ENCODE measurements at places on chromosomes 1 and 21.

- H3K27ac ChIP-seq: peak overlapping the region; percentile 8
- no peaks in the 10 kb centered on the region for H3K27me3 ChIP-seq
- H3K4me3 ChIP-seq: peak overlapping the region; percentile 18
- peaks cover 41% of the 10 kb centered on the region for H3K4me1 ChIP-seq
- DNase-seq: no peak
- peaks cover 35% of the 10 kb centered on the region for H3K36me3 ChIP-seq
These were observed 2.7 kb downstream of the PSMG1 start for GRCh38 chr21:39180429-39181019.

- H3K27me3 ChIP-seq: no peaks in the 10 kb centered on the region
- H3K27ac ChIP-seq: no peak overlapping the region
- no peaks in the 10 kb centered on the region for H3K36me3 ChIP-seq
These were observed 29.9 kb upstream of the PUM1 start for GRCh38 chr1:31095298-31095981.

DNA sequence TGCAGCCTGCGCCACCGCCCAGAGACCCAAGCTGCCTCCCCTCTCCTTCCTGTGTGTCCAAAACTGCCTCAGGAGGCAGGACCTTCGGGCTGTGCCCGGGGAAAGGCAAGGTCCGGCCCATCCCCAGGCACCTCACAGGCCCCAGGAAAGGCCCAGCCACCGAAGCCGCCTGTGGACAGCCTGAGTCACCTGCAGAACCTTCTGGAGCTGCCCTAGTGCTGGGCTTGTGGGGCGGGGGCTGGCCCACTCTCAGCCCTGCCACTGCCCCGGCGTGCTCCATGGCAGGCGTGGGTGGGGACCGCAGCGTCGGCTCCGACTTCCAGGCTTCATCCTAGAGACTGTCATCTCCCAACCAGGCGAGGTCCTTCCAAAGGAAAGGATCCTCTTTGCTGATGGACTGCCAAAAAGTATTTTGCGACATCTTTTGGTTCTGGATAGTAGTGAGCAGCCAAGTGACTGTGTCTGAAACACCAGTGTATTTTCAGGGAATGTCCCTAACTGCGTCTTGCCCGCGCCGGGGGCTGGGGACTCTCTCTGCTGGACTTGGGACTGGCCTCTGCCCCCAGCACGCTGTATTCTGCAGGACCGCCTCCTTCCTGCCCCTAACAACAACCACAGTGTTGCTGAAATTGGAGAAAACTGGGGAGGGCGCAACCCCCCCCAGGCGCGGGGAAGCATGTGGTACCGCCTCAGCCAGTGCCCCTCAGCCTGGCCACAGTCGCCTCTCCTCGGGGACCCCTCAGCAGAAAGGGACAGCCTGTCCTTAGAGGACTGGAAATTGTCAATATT is 19.0 kb upstream of the CCDC27 start:
- no peak overlapping the region for H3K4me3 ChIP-seq
- peaks cover 1% of the 10 kb centered on the region for H3K36me3 ChIP-seq
- no peak for DNase-seq
- H3K4me1 ChIP-seq: no peaks in the 10 kb centered on the region
- no peaks in the 10 kb centered on the region for H3K27me3 ChIP-seq

DNA sequence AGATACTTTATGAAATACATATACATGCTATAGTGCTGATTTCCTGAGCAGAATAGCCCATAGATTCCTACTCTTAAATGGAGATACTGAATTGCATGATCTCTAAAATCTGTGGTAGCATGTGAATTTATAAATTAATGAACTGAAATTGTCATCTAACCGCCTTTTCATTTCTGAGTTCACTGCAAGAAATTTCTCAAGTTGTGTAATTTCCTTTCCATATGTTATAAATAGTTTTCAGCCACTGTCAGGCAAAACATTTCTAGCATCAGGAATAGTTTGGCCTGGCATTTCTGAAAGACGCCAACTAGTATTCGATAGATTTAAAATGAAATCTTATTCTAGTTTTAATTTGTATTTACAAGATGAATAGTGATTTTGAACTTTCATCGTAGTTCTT is 310.1 kb downstream of the USH2A start:
- H3K27ac ChIP-seq: no peak overlapping the region

DNA sequence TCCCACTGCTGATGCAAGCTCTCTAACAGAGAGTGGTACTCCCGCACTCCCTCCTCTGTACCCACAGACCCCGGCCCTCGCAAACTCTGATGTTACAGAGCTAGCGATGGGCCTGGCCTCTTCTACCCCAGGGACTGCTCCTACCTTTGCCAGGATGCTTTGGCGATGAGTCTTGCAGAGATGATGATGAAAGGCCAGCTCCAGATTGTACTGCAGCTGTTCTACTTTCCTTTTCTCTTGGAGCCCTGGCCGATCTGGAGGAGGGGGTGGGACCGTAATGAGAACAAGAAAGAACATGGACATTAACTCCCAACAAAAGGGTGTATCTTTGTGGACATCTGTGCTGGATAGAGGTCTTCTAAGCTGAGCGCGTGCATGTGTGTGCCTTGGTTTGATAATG is 6.0 kb upstream of the LINGO4 start:
- H3K4me1 ChIP-seq: peaks cover 6% of the 10 kb centered on the region
- H3K4me3 ChIP-seq: no peak overlapping the region
- H3K27ac ChIP-seq: no peak overlapping the region
- no peaks in the 10 kb centered on the region for H3K36me3 ChIP-seq
- DNase-seq: no peak

- H3K27me3 ChIP-seq: no peaks in the 10 kb centered on the region
- no peak overlapping the region for H3K4me3 ChIP-seq
- H3K36me3 ChIP-seq: no peaks in the 10 kb centered on the region
- H3K27ac ChIP-seq: peak overlapping the region; percentile 55
- no peak for DNase-seq
These were observed 105.3 kb upstream of the DPT start for GRCh38 chr1:168834225-168834872.

DNA sequence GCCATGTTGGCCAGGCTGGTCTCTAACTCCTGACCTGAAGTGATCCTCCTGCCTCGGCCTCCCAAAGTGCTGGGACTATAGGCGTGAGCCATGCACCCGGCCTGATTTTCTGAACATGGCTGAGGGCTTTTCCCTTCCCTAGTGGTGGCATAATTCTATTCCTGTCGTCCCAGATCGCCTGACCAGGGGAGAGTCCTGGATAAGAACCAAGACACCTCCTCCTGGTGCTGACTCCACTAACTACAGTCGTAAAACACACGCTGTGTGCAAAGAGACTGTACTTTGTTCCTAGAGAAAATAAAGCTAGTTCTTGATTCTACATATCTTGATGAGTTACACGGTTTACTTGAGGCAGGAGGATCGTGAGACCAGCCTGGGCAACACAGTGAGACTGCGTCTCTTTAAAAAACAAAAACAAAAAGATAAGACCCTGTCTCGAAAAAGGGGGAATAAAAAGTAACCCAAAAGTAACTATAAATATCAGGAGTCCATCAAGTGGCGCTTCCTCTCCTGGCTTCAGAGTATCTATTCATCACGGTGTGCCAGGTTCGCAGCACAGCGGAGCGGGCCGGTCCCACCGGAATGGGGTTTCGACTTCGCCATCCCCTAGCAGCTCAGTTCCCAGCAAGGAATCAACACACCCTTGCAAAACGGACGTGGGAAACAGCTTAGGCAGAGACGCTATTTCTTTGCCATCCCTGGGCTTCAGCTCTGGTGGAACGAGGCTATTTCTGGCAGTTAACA is 973 bp downstream of the SDF4 start:
- H3K4me3 ChIP-seq: peak overlapping the region; percentile 93
- H3K4me1 ChIP-seq: peaks cover 26% of the 10 kb centered on the region
- H3K27ac ChIP-seq: peak overlapping the region; percentile 86

DNA sequence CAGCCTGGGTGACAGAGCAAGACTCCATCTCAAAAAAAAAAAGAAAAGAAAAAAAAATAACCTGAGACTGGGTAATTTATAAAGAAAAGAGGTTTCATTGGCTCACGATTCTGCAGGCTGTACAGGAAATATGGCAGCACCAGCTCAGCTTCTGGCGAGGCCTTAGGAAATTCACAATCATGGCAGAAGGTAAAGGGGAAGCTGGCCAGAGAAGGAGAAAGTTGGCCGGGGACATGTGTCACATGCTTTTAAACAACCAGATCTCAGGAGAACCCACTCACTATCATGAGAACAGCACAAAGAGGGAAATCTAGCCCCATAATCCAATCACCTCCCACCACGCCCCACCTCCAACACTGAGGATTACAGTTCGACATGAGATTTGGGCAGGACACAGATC is 125.3 kb downstream of the DISP1 start:
- H3K36me3 ChIP-seq: peaks cover 9% of the 10 kb centered on the region
- H3K27ac ChIP-seq: no peak overlapping the region
- H3K27me3 ChIP-seq: no peaks in the 10 kb centered on the region
- no peak overlapping the region for H3K4me3 ChIP-seq
- H3K4me1 ChIP-seq: no peaks in the 10 kb centered on the region
- DNase-seq: no peak

DNA sequence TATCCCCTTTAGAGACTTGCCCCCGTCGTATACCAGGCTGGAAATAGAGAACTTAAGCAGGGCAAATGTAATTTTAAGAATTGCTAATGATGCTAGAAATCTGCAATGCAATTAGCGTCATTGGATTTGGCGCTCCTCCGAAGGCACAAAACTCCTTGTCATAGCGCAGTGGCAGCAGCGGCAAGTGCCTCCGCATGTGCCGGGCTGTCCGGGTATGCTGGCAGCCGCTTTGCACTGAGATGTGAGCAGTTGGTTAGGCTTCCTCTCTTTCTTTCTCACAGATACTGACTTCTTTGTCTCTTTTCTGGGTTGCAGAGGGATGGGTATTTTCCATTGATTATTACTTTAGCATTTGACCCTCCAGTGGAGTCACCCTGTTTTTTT is 193.4 kb upstream of the LMO4 start:
- H3K4me1 ChIP-seq: peaks cover 9% of the 10 kb centered on the region
- no peak overlapping the region for H3K4me3 ChIP-seq
- H3K36me3 ChIP-seq: no peaks in the 10 kb centered on the region
- no peak overlapping the region for H3K27ac ChIP-seq
- H3K27me3 ChIP-seq: peaks cover 47% of the 10 kb centered on the region

DNA sequence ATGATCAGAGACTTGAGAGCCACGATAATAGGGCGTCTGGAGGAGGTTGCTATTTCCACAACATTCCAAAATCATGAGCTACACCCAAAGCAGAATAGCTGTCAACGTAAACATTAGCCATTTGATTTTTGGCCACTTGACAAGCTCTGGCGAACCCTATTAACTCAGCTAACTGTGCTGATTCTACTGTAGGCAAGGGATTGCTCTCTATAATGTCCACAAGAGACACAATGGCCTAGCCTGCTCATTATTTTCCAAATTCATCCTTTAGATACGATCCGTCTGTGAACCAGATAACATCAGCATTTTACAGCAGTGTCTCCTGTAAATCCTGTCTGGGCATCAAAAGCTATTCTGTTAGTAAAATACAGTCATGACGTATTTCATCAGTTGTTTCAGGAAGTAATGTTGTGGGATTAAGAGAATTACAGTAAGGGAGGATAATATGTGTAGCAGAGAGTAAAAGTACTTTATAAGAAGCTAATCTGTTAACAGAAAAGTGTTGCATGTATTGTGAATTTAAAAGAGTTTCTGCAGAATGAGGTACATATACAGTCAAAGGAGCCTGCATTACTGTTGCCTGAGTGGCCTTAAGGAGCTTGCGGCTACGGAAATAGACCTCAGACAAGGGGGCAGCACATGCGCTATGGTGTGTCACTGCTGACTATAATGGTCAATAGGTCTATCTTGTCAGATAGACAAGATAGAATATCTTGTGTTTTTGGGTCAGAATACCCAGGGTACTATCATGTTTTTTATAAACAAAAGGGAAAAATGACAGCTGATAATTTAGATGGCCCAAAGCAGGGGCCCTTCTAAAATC is 44.9 kb upstream of the TINAGL1 start:
- peaks cover 8% of the 10 kb centered on the region for H3K4me1 ChIP-seq
- H3K36me3 ChIP-seq: no peaks in the 10 kb centered on the region
- no peak overlapping the region for H3K4me3 ChIP-seq

DNA sequence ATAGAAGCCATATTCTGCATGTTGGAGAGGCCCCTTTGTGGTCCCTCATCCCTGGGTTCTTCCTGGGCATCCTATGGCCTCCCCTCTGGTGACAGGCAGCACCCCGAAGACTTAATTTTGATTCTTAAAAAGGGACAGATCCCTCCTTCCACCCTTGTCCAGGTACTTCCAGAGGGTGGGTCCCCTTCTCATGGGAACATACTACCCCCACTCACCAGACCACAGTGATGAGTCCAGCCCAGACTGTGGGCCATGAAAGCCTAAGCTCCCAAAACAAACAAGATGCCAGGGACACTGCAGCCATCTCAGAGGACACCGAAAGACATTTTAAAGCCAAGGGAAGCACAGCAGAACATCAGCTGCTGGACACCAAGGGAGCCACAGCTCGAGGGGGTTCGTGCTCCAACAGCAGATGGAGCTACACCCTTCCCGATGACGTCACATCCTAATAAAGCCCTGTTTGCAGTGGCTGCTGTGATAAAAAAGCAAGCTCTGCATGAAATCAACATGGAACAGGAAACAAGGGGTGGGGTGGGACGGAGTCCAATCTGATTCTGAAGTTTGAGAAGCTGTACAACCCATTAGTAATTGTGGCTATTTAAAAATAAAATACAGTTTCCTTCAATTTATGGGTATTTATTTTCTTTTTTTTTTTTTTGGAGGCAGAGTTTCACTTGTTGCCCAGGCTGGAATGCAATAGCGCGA is 32.4 kb downstream of the GNB1 start:
- H3K27me3 ChIP-seq: no peaks in the 10 kb centered on the region
- DNase-seq: no peak
- H3K4me1 ChIP-seq: peaks cover 59% of the 10 kb centered on the region
- peaks cover 15% of the 10 kb centered on the region for H3K36me3 ChIP-seq
- no peak overlapping the region for H3K4me3 ChIP-seq
- H3K27ac ChIP-seq: peak overlapping the region; percentile 54

- H3K4me1 ChIP-seq: no peaks in the 10 kb centered on the region
- peaks cover 40% of the 10 kb centered on the region for H3K27me3 ChIP-seq
- DNase-seq: no peak
- no peak overlapping the region for H3K4me3 ChIP-seq
- no peaks in the 10 kb centered on the region for H3K36me3 ChIP-seq
These were observed 74.4 kb downstream of the ACTL8 start for GRCh38 chr1:17829579-17829978.

GRCh38 chr21:31781737-31782136 is 49.8 kb upstream of the SCAF4 start:
- no peak overlapping the region for H3K4me3 ChIP-seq
- no peak overlapping the region for H3K27ac ChIP-seq
- peaks cover 3% of the 10 kb centered on the region for H3K27me3 ChIP-seq
- DNase-seq: no peak

- H3K27me3 ChIP-seq: no peaks in the 10 kb centered on the region
- peaks cover 72% of the 10 kb centered on the region for H3K4me1 ChIP-seq
- no peak overlapping the region for H3K4me3 ChIP-seq
- no peak overlapping the region for H3K27ac ChIP-seq
- H3K36me3 ChIP-seq: peaks cover 74% of the 10 kb centered on the region
These were observed 173.6 kb upstream of the SGIP1 start for GRCh38 chr1:66360285-66360724.

GRCh38 chr1:50717327-50717726 is 242.7 kb downstream of the FAF1 start:
- H3K4me1 ChIP-seq: no peaks in the 10 kb centered on the region
- H3K27me3 ChIP-seq: no peaks in the 10 kb centered on the region
- peaks cover 19% of the 10 kb centered on the region for H3K36me3 ChIP-seq
- no peak overlapping the region for H3K27ac ChIP-seq
- H3K4me3 ChIP-seq: no peak overlapping the region
- no peak for DNase-seq

GRCh38 chr21:20308586-20309315 is 689.5 kb upstream of the NCAM2 start:
- no peak for DNase-seq
- H3K4me1 ChIP-seq: no peaks in the 10 kb centered on the region
- H3K27ac ChIP-seq: no peak overlapping the region
- no peaks in the 10 kb centered on the region for H3K36me3 ChIP-seq
- no peak overlapping the region for H3K4me3 ChIP-seq

- no peak overlapping the region for H3K4me3 ChIP-seq
- no peak for DNase-seq
- no peaks in the 10 kb centered on the region for H3K36me3 ChIP-seq
- no peaks in the 10 kb centered on the region for H3K4me1 ChIP-seq
These were observed 413.3 kb upstream of the ZRANB2 start for GRCh38 chr1:71494163-71494562.
